ENCODE measurements at places on chromosomes 13 and 19.

GRCh38 chr19:47438793-47439220 lies 19.5 kb upstream of the MEIS3 start:
- no peak for DNase-seq

DNA sequence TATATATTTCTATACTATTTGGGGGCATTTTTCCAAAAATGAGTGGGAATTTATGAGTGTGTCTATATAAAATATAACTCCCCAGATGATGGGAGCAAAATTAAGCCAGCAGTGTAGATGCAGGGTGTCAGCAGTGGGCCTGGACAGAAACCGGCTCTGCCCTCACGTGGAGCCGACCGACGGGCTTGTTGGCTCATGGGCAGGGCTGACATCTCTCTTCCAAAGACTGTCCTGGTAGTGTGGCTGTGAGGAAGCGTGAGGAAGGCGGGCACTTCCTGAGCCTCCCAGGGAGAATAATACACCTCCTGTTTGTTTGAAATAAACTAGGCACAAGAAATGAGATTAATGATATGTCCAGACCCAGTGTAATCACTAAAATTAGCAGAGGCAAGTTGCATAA lies 206.5 kb downstream of the TEX29 start:
- no peak for DNase-seq

DNA sequence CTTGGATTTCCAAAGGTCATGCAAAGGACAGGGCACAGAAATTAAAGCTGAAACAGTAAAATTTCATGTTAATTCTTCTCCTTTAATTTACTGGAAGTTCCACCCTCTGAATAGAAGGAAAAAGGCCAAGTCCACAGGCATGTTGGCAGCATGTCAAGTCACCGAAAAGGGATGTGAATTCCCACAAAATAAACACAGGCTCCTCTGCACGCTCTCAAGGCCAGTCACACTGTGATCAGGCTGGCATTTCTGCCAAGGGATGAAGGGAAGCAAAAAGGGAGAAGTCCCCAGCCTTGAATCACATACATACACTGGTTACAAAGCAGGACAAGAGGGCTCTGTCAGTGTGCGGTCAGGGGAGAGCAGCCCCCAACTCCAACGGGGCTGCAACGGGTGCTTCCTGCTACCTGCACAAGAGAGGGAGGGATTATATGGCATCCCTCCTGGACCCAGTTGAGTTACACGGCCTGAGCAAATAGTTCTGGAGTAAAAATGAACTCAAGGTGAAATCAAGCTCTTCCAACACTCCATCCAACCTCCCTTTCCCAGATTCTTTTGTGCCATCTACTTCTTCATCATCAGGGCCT lies 6.9 kb downstream of the DCLK1 start:
- no peak for DNase-seq

DNA sequence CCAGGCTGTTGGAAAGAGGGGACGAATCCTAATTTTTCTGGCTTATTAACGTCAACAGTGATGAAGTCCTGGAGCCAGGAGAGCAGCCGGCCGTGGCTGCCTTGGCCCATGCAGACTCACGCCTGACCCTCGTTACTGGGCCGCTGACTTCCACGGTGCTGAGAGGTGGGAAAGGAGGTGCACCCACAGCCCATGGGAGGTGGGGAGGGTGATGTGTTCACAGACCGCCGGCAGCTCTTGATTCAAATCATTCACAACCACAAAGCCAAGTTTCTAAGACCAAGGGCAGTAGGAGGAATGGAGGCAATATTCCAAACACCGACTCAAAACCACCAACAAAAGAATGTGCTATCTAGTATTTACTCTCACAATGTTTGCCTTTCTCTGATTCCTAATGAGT lies 24.3 kb downstream of the COL4A2 start:
- DNase-seq, result no peak

DNA sequence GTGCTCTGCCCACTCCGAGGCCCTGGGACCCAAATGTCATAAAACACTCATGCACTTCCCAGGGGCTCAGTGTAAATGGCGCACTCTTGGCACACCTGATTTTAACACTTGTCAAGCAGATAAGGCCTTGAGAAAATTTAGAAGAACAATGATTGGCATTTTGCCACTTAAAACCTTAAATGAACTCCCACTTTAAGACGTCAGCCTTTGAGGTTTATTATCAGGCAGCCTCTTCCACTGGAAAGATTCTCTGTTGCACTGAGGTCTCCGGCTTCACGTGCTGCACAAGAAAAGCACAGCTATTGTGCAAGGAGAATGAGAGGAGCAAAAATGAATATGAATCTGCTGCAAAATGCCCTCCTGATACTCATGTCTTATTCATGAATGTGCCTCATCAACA lies 38.5 kb upstream of the ATP11A start:
- no peak for DNase-seq
